ENCODE measurements at places on chromosomes 3 and 15. TPM values are rescaled to one million over a fixed set of nuclear protein-coding genes. Genes with fewer than 3 reads are reported as not detected.

The PSMA4 gene
- 61.3 TPM for total RNA-seq

The RBP2 gene
- total RNA-seq, result not detected

The NRG4 gene
- total RNA-seq, result not detected

The GOLGA8S gene
- not detected for total RNA-seq

The ZNF385D gene
- 0.08 TPM for total RNA-seq

The DAZL gene
- not detected for total RNA-seq

The P4HTM gene
- total RNA-seq, result 31.9 TPM

The ULK3 gene
- 4.4 TPM for total RNA-seq

The LMAN1L gene
- total RNA-seq, result not detected

The CAMKV gene
- not detected for total RNA-seq

The SEC61A1 gene
- total RNA-seq, result 292 TPM

The CDV3 gene
- 135 TPM for total RNA-seq

The LRRC49 gene
- 10.9 TPM for total RNA-seq
